AG10803 (cell line): ENCODE measurements at places on chromosomes 12 and 14.

DNA sequence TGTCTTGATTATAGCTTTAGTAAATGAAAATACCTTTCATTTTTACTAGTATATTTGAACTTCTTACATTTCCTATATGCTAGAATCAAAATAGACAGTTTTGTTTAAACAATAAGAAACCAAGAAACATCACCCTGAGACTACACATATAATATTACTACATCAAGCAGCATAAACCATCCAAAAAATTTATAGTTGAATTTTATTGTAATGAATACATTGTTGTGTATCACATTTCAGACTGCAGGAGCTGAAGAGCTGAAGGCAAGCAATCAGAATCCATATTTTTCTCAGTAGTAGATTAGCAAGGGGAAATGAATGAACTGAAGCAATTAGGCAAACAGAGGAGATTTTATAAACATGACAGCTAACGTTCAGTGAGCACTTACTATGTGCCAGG, 379.2 kb downstream of the BTG1 start:
- no peak for DNase-seq

DNA sequence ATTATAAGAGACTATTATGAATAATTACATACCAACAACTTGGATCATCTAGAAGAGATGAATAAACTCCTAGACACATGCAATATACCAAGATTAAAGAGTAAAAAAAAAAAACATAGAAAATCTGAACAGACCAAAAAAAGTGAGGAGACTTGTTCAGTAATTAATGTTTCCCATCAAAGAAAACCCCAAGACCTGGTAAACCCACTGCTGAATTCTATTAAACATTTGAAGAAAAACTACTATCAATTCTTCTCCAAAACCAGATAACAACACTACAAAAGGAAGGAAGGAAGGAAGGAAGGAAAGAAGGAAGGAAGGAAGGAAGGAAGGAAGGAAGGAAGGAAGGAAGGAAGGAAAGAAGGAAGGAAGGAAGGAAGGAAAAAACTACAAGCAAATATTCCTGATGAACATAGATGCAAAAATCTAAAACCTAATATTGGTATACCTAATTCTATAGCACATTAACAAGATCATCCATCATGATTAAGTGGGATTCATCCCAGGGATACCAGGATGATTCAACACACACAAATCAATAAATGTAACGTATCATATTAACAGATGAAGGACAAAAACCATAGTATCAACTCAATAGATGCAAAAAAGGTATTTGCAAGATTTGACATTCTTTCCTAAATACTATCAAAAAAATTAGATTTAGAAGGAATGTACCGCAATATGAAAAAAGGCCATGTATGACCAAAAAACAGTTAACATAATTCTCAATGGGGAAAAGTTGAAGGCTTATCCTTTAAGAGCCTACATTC, 445.5 kb downstream of the KCNH5 start:
- no peak for DNase-seq

GRCh38 chr14:88346048-88346639, 23.1 kb upstream of the KCNK10 start:
- DNase-seq, result no peak

DNA sequence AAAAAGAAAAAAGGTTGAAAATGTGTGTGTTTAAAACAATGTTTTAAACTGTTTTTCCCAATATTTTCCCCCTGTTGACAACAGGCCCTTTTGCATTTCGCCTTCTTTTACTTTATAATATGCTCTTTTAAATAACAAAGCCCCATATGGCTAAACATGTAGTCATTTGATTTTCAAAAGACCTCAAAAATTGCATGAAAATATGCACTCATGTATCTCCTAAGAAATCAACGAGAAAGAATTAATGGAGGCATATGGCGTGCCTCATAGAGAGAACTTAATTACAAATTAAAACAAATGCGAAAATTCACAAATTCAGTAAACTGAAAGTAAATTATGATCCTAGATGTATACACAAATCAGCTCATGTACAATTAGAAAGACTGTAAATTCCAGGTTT, 202.6 kb upstream of the FOXN3 start:
- no peak for DNase-seq

DNA sequence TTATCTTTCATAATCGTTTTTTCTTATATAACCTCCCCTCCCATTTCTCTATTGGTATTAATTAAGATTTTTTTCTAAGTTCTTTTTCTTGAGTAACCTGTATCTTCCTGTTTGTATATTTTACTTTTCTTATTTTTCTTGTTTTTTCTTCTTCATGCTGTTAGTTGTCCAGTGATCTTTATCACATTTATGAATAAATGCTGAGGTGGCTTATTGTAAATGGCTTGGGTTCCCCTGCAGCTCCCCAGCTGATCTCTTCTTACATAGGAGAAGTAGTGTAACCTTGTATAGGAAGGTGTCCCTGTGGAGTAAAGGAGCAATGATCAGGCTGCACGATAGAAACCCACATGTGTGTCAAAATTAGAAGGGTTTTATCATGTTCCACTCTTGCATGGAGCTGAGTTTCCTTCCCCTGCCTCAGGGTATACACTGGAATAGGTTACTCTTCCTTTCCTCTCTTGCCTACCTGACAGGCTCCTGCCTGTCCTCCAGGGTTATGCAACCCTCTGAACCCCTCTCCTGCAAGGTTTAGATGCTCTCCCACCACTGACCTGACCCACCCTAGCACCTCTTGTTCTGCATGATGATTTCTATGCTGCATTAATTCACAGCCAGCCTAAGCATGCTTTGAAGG, 334.8 kb upstream of the RGS6 start:
- no peak for DNase-seq

DNA sequence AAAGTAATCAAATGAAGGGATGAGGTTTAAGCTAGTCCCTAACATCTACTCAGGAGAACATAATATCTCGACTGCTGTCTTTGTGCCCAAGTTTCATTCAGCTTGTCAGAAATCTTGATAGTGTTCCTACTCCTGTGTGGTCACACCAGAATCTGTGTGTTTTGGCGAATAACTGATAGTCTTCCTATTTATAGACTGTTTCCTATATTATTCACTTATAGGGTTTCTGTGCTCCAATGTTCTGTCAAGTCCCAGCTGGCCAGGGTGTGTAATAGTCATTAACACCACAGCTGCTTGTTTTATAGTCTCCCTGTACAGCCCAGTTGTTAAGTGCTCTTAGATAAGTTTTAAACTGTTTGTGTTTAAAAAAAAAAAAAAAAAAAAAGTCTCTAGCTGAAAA, 45.9 kb downstream of the GPR135 start:
- DNase-seq, result no peak

DNA sequence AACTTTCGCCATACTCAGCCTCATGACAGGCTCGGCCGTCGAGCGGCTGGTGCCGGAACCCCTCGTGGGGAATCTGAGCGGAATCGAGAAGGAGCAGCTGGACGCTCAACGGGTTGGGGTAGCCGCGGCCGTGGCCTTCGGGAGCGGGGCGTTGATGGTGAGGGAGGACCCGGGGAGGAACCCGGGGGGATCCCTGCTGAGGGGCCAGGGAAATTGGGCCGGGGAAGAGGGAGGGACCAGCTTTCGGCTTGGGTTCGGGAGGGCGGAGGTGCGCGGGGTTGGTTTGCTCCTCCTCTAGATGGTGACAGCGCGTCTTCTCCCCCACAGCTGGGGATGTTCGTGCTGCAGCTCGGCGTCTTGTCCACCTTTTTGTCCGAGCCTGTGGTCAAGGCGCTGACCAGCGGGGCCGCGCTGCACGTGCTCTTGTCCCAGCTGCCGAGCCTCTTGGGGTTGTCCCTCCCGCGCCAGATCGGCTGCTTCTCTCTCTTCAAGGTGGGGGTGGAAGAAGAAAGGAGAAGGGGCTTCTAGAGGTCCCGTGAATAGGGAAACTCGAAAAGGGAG, 9.8 kb downstream of the ARHGEF25 start:
- DNase-seq, result no peak

DNA sequence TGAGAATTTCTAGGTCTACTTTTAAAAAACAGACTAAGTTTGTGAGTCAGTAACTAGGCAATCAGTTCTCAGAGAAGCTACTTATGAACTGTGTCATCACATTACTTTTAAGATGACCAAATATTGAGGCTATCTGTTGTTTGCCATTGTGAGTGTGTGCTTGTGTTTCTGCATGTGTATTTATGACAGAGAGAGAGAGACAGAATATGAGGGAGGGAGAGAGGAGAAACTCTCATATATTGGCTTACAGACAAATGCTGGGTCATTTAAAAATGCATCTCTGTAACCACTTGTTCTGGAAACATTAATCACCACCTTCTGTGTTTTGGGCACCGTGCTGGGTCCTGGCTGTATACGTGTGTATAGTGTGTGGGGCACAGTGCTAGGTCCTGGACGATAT, 161.5 kb upstream of the FRMD6 start:
- DNase-seq, result peak; percentile 79

DNA sequence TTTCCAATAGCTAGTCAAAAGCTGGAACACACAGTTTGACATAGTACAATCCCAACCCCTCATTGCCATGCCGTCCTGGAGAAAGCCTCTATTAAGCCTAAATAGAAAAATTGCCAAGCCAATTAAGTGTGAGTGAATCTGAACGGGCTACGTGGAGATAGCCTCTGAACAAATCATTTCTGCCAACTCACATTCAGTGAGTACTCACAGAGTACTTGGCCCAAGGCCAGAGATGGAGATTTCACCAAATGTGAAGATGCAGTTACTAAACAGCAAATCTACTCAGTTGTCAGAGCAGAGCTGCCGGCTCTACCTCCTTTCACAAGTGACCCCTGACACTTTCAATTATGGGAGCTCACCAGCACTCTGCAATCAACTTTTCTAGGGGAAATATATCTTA, 350.0 kb downstream of the GALC start:
- peak; percentile 4 for DNase-seq
